Heart right ventricle (tissue), 16 donors: ENCODE measurements at places on chromosomes 3 and 15. TPM values are rescaled to one million over a fixed set of nuclear protein-coding genes. Genes with fewer than 3 reads are reported as not detected.

GRCh38 chr15:73951601-73952000 is 25.3 kb downstream of the LOXL1 start:
- DNase-seq, result no peak

DNA sequence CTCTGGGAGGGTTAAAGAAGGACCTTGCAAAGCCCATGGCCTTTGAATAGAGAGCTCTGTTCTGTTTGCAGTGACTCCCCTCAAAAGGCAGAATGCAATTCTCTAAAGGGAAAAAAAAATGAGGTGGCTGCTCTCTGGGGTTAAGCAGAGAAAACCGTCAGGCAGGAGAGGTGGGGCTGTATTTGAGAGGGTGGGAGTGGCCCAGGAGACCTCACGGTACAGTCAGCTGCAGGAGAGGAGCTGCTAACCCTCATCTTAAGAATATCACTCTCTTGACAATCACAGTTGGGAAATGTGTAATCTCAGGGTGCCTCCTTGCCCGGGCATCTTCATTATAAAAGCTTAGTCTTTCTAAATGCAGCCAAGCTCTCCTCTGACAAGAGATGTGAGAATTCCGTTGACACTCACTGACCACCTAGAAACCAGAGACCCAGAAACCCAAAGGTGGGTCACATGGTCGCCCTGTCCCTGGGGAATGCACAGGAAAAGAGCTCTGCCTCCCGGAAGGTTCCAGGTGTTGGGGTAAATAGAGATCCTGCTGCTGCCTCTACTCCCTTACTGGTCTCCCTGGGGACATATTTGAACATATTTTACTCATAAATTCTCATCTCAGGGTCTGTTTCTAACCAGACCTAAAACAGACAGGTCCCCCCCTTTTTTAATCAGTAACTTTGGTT is 159.1 kb upstream of the CTDSPL start:
- no peak for DNase-seq

DNA sequence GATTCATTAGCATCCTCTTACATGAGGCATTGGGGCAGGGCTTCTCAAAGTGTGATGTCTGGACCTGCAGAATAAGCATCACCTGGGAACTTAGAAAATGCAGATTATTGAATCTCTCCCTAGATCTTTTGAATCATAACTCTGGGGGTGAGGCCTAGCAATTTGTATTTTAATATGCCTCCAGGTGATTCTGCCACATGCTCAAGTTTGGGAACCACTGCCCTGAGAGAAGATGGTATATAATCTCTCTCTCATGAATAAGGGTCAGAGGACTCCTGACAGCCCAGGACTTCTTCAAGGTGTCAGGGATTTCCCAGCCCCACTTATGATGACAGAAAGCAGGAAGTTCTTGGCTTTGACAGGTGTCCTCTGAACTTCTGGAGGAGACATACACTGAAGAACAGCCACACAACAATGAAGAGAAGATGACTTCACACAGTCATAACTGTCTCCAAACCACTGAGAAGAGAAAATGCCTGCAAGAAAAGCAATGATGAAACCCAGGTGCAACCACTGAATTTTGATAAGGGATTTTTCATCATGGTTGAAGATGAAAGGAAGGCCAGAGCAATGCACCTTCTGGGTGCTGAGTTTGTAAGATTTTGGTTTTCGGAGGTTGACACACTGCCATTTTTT is 211.9 kb upstream of the MRPL3 start:
- DNase-seq, result no peak

- DNase-seq, result no peak
Observed at GRCh38 chr3:161430307-161430706, 59.0 kb upstream of the SPTSSB start.

GRCh38 chr15:78716651-78717050 is 75.6 kb upstream of the CHRNB4 start:
- no peak for DNase-seq

DNA sequence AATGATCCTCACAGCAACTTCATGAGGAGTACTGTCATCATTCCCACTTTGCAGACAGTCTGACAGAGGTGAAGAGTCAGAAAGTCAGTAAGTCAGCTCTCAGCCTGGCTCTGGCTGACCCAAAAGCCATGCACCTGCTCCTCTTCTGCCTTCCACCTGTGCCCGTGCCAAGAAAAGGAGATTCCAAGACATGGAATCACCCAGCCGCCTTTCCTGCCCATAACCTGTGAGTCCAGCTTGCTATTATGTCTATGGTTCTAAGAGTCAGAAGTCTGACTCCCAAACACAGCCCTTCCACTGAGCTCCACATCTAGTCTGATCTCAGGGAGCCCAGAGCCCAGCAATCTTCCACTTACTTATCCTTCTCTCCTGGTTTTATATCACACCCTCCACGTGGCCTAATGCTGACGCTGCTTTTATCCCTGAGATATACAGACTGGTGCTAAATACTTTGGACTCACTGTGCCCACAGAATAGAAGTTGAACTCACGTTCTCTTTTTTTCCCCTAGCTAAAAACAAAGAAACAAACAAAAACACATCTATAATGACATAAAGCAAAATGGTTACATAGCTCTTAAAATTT is 66.0 kb downstream of the PLD1 start:
- no peak for DNase-seq

GRCh38 chr3:48273594-48274211 is 32.8 kb downstream of the ZNF589 start:
- no peak for DNase-seq

- DNase-seq, result no peak
Observed at GRCh38 chr15:59196416-59196815, 10.2 kb upstream of the LDHAL6B start.

The RGMA gene
- 8.6 TPM for total RNA-seq

The SCG5 gene
- total RNA-seq, result 0.36 TPM

The ISLR gene
- 13.7 TPM for total RNA-seq

The RBPMS2 gene
- total RNA-seq, result 296 TPM
